ENCODE measurements at places on chromosomes 1 and 21. TPM values are rescaled to one million over a fixed set of nuclear protein-coding genes. Genes with fewer than 3 reads are reported as not detected.

GRCh38 chr1:167605576-167605975 lies 24.5 kb upstream of the RCSD1 start:
- DNase-seq, result no peak

MPZ gene
- 0.99 TPM for total RNA-seq

- DNase-seq, result no peak
These were observed 18.1 kb upstream of the WASF2 start for GRCh38 chr1:27507960-27508665.

C4BPA gene
- not detected for total RNA-seq

TMPRSS15 gene
- total RNA-seq, result not detected

ATP1A2 gene
- total RNA-seq, result not detected

CSRP1 gene
- total RNA-seq, result 461 TPM

PMVK gene
- total RNA-seq, result 17.6 TPM

Measured in pulmonary artery endothelial cell (primary cell).